ENCODE measurements at places on chromosomes 4 and X.
A peak's percentile ranks its signal among the peaks of the same experiment; 100 is the strongest.

- peak; percentile 1 for DNase-seq
These were observed 63.8 kb upstream of the TBL1X start for GRCh38 chrX:9401051-9401450.

DNA sequence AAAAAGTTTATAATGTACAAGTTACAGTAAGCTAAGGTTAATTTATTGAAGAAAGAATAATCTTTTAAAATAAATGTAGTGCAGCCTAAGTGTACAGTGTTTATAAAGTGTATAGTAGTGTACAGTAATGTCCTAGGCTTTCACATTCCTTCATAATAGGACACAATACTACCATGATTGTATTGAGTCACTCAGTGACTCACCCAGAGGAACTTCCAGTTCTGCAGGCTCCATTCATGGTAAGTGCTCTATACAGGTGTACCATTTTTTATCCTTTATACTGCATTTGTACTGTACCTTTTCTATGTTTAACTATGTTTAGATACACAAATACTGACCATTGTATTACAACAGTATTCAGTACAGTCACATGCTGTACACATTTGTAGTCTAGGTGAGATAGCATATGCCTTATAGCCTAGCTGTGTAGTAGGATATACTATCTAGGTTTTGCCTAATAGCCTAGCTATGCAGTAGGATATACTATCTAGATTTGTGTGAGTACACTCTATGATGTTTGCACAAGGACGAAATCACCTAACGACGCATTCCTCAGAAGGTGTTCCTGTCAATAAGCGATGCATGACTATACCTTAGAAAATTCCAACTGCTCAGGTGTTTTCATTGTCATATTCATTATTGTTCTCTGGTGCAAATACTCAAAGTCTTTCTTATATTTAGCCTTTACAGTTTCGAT, 5.5 kb upstream of the TMEM255A start:
- DNase-seq, result no peak

- no peak for DNase-seq
These were observed 145.8 kb upstream of the SPRY1 start for GRCh38 chr4:123250843-123251242.

DNA sequence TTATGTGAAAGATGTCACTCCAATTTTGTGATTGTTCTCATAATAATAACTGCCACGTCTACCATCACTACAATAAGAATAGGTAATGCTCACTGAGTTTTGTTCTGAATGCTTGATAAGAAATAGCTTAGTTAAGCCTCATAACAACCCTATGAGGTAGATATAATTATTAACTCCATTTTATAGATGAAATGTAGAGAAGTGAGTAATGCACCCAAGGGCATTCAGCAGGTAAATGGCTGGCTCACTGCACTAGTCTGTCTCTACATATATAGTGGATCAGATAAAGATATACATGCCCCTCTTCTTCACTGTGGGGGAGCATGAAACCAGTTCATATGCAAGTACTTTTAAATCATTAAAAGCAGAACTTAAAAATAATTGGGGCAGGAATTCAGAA, 65.8 kb upstream of the SLC4A4 start:
- no peak for DNase-seq

DNA sequence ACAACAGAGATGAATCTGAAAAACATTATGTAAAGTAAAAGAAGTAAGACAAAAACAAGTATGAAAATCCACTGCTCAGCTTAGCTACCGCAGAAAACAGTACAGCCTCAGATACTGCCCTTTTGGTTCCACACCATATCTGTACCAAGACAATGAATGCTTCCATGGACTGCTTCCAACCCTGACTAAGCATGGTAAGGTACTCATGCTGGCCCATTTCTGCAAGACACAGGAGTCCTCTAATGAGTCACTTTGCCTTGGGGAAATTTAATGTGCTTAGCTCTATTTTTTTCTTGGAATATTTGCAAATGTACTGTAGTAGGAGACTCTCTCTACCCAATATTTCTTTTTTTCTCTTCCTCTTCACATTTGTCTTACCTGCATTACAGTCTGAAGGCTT, 931.7 kb upstream of the HS3ST1 start:
- DNase-seq, result no peak

Data from NCI-H446 (cell line).